ENCODE measurements at places on chromosomes 13 and 19.

GRCh38 chr13:113841353-113841650, 22.6 kb downstream of the GAS6 start:
- no peak for DNase-seq

DNA sequence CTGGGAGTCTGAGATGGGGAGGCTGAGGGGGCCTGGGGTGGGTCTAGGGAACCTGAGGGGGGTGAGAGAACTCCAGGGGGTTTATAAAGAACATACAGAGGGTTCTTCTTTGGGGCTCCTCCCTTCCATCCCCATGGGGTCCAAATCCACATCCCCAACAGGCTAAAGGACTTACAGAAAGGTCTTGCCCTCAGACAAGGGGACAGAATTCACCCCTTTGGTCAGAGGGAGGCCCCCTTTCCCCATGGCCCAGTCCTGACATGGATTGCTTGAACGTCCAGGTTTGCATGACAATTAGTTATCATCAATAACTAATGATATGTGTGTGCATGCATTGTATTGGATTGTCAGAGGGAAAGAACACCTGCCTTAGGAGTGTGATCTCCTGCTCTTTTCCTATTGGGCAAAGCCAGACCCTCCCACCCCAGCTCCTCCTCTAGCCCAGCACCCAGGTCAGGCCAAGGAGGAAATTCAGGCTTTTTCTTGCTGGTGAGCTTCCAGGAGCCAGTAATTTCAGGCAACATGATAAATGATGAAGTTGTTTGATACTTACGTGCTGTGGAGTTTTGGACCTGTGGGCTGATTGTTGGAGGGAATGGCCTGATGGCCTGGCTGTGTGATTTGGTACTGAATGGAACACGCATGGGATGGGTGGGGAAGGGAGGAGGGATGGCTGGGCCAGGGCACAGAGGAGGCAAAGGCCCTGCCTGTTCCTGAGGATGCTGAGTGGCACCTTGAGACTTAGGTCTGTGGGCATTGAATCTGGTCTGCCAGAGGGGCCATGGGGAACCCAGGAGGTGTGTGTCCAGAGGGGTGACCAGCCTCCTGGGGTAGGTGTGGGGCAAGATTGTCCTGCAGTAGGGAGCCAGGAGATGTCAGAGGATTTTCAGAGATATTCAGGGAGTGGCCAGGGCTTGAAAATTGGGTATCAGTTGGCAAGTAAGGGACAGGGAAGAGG, 1.1 kb downstream of the KLHL26 start:
- no peak for DNase-seq

DNA sequence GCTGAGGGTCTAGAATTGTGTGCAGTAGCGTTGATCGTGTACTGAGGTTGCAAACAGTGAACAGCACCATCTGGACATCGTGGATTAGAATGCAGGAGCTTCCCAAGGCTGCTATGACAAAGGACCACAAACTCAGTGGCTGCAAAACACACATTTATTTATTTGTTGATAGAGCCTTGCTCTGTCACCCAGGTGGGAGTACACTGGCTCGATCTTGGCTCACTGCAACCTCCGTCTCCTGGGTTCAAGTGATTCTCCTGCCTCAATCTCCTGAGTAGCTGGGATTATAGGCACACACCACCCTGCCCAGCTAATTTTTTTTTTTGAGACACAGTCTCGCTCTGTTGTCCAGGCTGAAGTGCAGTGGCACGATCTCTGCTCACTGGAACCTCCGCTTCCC, 2.3 kb upstream of the UHRF1 start:
- DNase-seq = no peak

DNA sequence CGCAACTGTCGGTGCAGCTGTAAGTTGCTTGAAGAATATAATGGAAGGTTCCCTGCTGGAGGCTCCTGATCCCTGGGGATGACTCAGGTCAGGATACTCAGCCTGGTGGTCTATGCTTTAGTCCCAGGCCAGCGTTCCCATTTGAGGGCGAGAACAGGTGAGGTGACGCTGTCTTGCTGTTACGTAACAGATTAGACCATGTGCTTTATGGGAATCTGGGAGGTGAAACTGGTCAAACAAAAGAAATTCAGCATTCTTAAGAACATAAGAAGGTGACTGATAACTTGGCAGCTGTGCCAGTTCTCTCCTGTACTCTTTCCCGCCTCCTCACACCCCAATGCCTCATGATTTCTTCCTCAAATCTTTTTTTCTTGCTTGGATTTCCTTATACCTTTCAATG, at the start of gene CXCL17:
Gene CXCL17, minus strand, starts transcription at position 114 of the 400 bp plus-strand sequence. CDS start 114 bp downstream, outside the sequence.
- DNase-seq = no peak

GRCh38 chr13:95174517-95174916, 126.7 kb downstream of the ABCC4 start:
- no peak for DNase-seq
